ENCODE measurements at places on chromosomes 12 and 14. TPM values are rescaled to one million over a fixed set of nuclear protein-coding genes. Genes with fewer than 3 reads are reported as not detected.

TCL1B gene
- polyA plus RNA-seq = not detected

VEZT gene
- 16.7 TPM for polyA plus RNA-seq

A2M gene
- 0.12 TPM for polyA plus RNA-seq

TMPRSS12 gene
- not detected for polyA plus RNA-seq

GLT8D2 gene
- polyA plus RNA-seq = not detected

VRTN gene
- not detected for polyA plus RNA-seq

CKB gene
- polyA plus RNA-seq = 0.76 TPM

MGP gene
- not detected for polyA plus RNA-seq

MYF5 gene
- not detected for polyA plus RNA-seq

RNU6-7 gene
- not detected for polyA plus RNA-seq

B3GNT4 gene
- polyA plus RNA-seq = not detected

SLC17A8 gene
- polyA plus RNA-seq = not detected

RPGRIP1 gene
- polyA plus RNA-seq = 7.4 TPM

KRT6C gene
- not detected for polyA plus RNA-seq

LRRC9 gene
- not detected for polyA plus RNA-seq

GDF3 gene
- polyA plus RNA-seq = not detected

GRCh38 chr14:102078831-102079699 is 7.8 kb downstream of the HSP90AA1 start:
- no peak for DNase-seq

- no peak for DNase-seq
These were observed 54.2 kb downstream of the IFNG-AS1 start for GRCh38 chr12:68043435-68043834.

DNA sequence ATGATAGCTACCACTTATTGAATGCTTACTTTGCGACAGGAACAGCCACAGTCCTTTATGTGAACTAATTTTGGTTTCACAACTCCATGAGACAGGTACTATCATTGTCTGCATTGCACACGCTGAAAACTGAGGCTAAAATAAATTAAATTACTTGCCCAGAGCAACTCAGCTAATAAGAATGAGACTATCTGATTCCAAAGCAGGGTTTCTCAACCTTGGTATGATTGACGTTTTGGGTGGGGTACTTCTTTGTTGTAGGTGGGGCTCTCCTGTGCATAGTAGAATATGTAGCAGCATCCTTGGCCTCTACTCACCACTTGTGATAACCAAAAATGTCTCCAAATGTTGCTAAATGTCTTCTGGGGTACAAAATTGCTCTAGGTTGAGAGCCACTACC is 9.1 kb downstream of the PHLDA1 start:
- DNase-seq = no peak

DNA sequence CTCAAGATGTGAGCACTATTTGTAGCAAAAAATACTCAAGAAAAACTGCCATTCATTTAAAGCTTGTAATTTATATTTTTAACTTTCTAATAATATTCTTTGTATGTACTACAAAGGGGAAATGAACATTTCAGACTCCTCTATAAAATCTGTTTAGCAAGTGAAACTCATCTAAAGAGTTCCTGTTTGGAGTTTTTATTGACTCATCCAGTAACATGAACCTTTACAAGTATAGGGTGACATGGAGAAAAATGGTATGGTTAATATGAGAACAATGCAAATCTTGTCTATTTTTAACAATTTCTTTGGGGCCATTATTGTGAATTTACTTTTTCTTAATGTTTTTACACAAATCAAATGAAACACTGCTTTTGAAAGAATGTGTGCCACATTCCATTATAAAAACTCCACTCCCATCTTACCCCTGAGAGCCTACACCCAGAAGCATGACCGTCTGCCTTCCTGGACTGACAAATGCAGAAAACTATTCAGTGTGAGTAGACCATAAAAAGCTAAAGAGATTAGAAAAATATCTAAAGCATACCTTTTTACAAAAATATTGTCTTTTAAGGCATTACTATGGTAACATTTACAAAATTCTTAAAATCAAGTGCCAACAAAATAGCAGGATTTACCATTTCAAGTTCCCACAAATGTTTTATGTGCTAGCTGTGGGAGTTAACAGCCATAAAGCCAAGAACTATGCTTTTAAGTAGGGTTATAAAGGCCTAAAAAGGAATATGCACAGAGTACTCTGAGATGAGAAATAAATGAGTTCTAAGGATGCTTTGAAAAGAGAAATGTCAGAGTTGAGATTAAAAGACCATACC is 144.0 kb downstream of the ADAMTS20 start:
- no peak for DNase-seq

- no peak for DNase-seq
These were observed 34.8 kb downstream of the PLXNC1 start for GRCh38 chr12:94182986-94183707.

DNA sequence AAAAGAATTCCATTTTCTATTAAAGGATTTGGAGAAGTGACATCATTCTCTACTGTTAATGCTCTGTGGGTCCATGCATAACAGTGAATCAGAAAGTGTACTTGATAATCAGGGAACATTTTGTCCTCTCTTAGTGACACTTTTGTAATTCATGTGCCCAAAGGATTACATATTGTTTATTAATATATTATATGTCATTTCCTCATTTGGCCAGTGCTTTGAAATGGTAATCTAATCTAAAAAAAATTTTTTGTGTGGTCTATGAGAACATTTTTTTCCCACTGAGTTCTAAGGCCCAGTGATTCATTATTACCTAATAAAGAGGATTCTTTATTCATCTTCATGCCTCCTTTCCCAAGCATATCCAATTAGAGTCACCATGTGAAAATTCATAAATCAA is 79.7 kb upstream of the MYF6 start:
- no peak for DNase-seq

DNA sequence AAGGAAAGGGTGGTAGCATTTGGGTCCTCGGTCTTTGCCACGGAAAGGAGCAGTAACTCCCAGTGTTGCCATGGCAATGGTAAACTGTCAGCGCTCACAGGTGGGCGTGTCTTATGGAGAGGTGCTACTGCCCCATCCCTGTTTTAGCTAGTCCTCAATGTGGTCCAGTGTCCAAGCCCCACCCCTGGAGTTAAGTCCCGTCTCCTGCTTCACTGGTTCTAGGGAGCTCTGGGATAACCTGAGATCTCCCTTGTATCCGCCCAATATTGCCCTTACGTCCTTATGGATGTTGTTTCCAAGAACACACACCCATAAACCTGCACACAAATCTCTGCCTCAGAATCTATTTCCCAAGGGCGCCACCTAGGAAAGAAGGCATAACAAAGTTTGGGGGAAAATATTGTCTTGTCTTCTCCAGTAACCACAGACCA is 64.2 kb downstream of the SPRING1 start:
- no peak for DNase-seq

GRCh38 chr14:37057776-37058175 is 114.6 kb downstream of the SLC25A21 start:
- DNase-seq = no peak

DNA sequence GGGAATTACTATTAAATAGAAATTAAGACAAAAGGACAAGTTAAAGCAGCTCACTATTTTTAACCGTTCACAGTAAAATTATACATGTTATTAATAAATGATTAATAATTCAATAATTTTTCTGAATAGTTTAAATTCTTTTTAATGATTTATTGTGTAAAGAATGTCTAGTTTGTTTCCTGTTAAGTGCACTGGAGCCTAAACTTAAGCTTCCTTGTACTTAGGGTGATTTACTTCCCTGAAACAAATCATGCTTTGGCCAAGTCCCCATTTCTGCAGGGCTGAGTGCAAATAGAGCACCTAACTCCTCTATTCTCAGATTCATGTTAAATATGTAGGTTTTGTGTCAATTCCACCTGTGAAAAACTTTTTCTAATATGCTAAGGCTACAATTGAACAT is 188.9 kb upstream of the PDZRN4 start:
- DNase-seq = no peak

DNA sequence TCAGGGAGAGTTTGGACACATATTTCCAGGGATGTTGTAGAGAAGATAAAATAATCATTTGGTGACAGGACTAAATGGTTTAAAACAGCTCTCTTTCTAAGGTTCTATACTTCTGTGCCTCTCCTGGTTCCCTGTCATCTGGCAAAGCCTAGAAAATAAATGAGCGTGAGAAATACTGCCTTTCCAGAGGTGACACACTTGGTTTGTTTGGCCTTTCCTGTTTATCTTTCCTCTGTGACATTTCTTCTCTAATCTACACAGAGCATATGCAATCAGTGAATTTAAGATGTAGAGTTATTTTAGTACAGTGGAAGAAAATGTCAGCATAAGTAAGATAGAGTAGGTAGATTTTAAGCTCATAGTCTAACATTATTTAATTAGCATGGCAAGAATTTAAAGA is 22.0 kb upstream of the SSTR1 start:
- no peak for DNase-seq

- peak; percentile 83 for DNase-seq
These were observed 604 bp downstream of the GLIPR1 start for GRCh38 chr12:75481013-75481705.

GRCh38 chr12:112686373-112686772 is 105.2 kb upstream of the RPH3A start:
- DNase-seq = no peak

- no peak for DNase-seq
These were observed 41.4 kb upstream of the SCN8A start for GRCh38 chr12:51549637-51550036.

DNA sequence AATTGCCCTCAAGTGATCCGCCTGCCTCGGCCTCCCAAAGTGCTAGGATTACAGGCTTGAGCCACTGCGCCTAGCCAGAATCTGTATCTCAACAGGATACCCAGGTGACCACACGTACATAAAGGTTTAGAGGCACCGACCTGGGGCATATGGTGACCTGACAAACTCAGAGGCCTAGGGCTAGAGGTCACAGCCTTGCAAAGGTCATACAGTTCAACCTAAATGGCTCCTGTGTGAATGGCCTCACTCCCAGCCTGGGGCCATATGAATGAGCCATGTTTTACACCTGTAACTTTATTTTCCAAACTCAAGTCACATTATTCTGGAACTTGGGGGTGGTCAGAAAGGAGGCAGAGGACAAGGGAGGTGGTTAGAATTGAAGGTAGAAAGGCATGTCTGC is 10.0 kb downstream of the STXBP6 start:
- DNase-seq = no peak

DNA sequence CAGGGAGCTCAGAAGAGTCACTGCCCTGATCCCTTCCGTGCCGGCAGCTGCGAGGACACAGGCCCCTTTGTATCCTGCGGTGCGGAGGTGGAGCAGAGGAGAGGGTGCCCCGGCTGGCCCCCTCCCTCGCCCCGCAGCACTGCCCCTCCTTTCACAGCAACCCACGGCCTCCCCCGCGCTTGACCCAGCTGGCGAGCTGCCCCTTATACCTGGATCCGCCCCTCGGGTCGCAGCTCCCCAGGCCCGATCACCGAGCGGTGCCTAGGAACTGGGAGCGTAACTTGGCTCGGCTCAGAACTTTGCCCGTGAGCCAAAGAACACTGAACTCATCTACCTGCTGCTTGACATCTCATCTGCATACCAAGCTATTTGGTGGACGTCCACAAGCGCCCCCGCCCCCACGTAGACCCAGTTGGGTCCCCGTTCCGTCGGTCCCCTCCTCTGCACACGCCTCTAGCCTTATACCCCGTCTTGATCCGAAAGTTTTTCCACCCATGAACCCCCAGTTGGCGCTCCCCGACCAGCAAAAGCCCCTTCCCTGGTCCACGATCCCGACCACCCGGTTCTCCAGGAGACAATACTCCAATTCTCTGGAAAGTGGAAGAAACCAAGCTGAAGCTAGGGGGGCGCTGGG is 697 bp upstream of the DNAJC14 start:
- peak; percentile 11 for DNase-seq

GRCh38 chr12:85951823-85952222 is 77.7 kb downstream of the NTS start:
- DNase-seq = no peak

- DNase-seq = no peak
These were observed 6.9 kb downstream of the MARK3 start for GRCh38 chr14:103392106-103392505.

GRCh38 chr12:80988986-80989385 is 51.3 kb upstream of the LIN7A start:
- no peak for DNase-seq

DNA sequence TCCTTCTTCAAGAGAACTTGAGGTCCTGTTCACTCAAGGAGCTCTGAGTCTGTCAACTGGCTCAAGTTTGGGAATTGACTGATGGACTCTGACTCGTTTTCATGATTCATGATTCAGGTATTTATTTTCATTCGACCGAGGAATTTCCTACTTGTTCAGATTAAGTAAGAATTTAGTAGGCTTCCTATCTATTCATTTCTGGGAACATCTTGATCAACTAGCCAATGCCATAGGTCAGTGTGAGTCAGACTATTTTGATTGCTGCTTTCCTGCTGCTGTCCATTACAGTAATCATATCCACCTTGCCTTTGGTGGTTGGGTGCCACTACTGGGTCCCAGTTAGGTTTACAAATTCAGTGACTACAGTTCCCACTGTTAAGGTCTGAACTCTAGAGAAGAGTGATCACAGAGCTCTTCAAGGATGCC is 6.1 kb downstream of the FAM186A start:
- DNase-seq = no peak

DNA sequence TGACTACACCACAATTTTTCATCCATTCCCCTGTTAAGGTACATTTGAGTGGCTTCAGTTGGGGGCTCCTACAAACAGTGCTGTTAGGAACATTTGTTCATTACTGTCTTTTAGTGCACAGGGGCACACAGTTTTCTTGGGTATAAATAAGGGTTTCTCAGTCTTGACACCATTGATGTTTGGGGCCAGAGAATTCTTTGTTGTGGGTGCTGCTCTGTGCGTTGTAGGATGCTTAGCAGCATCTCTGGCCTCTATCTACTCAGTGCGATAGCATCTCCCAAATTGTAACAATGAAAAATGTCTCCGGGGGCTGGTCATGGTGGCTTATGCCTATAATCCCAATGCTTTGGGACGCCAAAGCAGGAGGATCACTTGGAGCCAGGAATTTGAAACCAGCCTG is 153.0 kb upstream of the MYL2 start:
- no peak for DNase-seq

GRCh38 chr12:32577328-32577727 is 101.8 kb upstream of the DNM1L start:
- no peak for DNase-seq

GRCh38 chr12:71950404-71950803 is 11.8 kb downstream of the TPH2 start:
- no peak for DNase-seq

DNA sequence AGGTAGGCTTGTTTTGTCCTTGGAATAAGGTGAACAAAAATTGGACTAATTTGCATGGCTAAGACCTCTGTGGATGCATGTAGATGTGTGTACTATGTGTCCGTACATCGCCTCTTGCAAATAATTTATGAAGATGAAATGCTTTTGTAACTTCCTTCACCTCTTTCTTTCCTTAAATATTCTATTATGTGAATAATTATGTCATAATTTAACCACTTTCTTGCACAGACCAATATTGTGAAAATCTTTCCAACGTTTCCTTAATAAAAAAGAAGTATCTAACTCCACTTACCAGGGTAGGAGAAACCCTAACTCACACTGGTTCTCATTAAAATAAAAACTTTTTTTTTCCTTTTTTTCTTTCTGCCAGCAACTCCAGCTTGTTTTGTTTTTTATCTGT is 4.0 kb downstream of the NANOG start:
- no peak for DNase-seq

DNA sequence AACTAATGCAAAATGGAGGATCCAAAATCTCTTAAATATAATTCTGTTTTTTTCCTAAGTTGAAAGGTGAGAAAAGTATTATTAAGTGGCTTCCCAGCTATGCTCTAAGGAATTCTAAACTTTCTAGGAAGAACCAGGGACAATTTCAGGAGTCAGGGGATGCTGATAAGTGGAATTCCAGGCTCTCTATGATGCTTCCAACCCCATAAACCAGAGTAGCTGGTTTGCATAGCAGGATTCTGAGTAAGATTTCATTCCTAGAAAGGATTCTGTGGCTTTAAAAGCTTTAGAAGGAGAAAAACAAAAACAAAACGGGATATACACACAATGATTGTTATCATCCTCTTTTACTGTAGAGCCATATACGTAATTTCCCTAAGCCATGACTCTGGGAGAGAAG is 93.9 kb downstream of the SLC16A7 start:
- DNase-seq = no peak

All from CD14-positive monocyte (primary cell).